ENCODE measurements at places on chromosomes 12 and 14.
A peak's percentile ranks its signal among the peaks of the same experiment; 100 is the strongest.

GRCh38 chr12:89622115-89622514, 86.5 kb downstream of the ATP2B1 start:
- peak; percentile 78 for ATAC-seq

- ATAC-seq, result no peak
Observed at GRCh38 chr12:5188472-5188871, 144.8 kb downstream of the KCNA5 start.

DNA sequence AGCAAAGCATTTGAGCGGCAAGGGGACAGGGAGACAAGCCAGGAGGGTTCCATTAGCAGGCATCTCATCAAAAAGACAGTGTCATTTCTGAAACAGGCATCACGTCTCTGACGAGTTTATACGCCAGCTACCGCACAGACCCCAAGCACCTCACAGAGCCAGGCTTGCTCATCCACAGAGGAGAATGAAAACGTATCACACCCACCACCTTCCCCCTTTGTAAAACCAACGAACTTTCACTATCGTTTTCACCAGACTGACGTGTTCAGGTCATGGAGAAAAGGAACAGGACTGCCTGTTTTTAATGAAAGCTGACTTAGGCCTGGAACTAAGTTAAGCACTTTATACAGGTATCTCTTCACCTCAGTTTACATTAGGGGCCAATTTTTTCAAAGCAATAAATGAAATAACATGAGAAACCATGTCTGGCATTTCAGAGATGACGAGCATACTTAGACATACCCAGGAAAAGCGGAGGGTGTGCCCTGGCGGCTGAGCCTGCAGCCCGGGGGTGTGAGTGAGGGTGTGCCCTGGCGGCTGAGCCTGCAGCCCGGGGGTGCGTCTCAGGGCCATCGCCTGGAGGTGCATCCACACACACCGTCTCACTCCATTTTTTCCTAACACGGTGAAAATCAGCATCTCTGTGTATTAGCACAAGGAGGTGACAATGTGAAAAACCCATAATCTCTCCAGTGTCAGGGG, 41.9 kb downstream of the STX2 start:
- ATAC-seq, result no peak

DNA sequence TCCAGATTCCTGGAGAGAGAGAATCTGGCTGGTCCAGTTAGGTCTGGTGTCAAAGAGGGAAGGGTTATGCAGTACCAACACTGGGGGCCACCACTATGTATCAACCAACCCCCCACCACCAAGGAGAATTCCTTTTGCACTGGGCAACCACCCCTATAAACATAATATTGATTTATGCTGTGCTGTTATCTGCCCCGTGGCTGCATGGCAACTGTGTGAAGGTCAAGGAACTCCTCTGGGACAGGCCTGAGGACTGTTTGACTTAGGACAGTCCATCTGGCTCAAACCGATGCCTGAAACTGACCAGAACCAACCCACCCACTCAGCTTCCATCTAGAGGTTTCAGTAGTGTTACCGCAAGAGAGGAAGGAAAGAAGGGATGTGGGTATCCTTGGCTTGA, 20.5 kb downstream of the PLEKHH1 start:
- ATAC-seq, result no peak

GRCh38 chr12:49068879-49069506, 786 bp downstream of the RHEBL1 start:
- peak; percentile 17 for ATAC-seq

DNA sequence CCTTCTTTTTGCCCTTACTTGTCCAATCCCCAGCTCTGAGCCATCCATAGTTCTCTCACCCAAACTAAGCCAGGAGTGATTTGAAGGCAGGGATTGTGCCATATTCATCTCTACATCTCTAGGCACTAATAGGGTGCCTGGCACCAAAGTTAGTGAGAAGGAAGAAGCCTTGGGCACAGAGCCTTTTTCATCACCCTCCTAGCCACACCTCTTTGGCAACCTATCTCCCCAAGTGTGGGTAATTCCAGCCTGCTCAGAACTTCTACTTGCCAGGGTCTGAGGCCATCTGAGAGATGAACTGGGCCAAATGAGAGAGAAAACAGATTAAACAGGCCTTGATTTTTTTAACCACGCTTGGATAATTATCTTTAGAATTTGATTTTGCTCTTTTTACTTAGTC, 61.3 kb downstream of the PHLDA1 start:
- no peak for ATAC-seq

DNA sequence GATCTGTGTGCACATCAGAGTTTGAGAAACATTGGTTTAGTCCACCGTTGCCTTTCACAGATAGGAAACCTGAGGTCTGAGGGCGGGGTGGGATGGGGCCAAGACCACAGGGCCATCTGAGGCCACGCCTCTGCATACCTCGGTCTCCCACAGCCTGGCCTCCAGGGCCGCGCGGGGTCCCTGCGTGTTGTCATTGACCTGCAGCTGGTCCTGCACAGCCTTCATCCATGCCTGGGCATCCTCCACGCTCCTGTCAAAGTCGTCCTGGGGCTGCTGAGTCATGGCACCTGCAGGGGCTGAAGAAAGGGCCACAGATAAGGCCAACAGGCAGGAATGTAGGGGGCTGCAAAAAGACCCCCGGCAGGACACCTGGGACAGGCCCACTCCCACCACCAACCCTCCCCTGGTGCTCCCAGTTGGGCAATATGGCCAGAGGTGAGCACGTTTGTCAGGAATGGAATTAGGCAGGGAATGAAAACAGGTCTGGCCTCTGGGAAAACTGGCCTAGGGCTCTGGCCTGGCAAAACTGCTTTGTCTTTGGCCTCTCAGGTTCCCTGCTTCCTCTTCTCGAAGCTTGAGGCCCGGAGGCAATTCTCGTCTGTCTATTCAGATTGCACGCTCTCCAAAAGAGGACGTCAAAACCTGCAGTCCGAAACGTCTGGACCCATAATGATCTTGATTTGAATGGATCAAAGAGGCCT, 40.8 kb downstream of the SYNE3 start:
- no peak for ATAC-seq

GRCh38 chr14:24408764-24409163, 10.0 kb downstream of the NYNRIN start:
- ATAC-seq, result no peak

DNA sequence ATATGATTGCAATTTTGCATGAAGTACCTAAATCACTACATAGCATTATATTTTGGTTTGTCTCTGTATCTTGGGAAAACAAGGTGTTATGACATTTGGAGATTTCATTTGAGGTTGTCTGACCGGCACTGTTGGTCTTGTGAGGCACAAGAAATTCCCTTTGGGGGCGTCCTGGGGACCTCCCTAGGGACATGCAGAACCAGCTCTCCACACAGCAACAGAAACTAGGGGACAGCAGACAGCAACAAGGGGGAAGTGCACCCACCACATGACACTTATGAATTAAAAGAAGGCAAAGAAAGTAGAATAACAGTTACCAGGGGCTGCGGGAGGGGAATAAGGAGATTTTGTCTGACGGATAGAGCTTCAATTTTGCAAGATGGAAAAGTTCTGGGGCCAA, 14.4 kb downstream of the DDX54 start:
- ATAC-seq, result no peak

GRCh38 chr14:72783741-72784140, 110.2 kb downstream of the DPF3 start:
- no peak for ATAC-seq

- no peak for ATAC-seq
Observed at GRCh38 chr12:2805143-2805520, 7.3 kb upstream of the ITFG2 start.

DNA sequence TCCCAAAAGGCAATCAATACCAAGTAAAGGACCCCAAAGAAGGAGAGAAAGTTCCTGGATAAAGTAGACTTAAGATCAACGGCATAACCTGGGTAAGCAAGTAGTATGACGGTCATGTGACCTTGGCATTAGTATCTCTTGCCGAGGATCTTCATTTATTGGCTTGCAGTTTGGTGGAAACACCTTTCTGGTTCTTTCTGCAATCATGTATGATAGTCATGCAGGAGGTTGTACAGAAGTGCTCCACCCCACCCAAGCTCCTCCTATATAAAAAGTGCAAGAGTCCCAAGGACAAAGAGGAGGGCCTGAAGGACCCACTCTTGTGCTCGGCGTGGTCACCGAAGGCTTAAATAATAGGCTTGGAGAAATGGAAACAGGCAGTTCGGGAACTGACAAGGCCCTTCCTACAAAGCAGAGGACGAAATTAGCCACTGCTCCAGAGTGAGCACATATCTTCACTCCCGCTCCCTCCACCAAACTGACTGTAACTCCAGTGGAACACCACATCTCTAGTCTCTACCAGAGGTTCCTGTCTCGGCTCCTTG, 750 bp downstream of the CS start:
- ATAC-seq, result peak; percentile 28

GRCh38 chr12:52327052-52327829, 6.0 kb upstream of the KRT83 start:
- peak; percentile 99 for ATAC-seq

- ATAC-seq, result no peak
Observed at GRCh38 chr12:109743076-109743910, 29.7 kb downstream of the FAM222A start.

GRCh38 chr14:105047283-105048016, 17.8 kb downstream of the GPR132 start:
- ATAC-seq, result no peak

Measured in SK-N-SH treated with all-trans-retinoic acid at 6 μM for 48 hours (cell line).